Hematopoietic multipotent progenitor cell (in vitro differentiated cells): ENCODE measurements at places on chromosomes 3 and 15. TPM values are rescaled to one million over a fixed set of nuclear protein-coding genes. Genes with fewer than 3 reads are reported as not detected.

Gene FILIP1L
- total RNA-seq = 0.81 TPM

Gene FAM43A
- total RNA-seq = 15.9 TPM

Gene MESP2
- under 0.01 TPM for total RNA-seq

Gene ATP13A4
- total RNA-seq = 0.27 TPM

Gene ERC2
- 0.54 TPM for total RNA-seq

Gene PSMA4
- 95.1 TPM for total RNA-seq

Gene MLF1
- total RNA-seq = 2.4 TPM

Gene SLC28A1
- total RNA-seq = not detected

Gene C3orf22
- not detected for total RNA-seq

Gene SLC2A2
- total RNA-seq = not detected

Gene SIDT1
- total RNA-seq = 15.1 TPM

Gene AMIGO3
- total RNA-seq = 17.5 TPM

DNA sequence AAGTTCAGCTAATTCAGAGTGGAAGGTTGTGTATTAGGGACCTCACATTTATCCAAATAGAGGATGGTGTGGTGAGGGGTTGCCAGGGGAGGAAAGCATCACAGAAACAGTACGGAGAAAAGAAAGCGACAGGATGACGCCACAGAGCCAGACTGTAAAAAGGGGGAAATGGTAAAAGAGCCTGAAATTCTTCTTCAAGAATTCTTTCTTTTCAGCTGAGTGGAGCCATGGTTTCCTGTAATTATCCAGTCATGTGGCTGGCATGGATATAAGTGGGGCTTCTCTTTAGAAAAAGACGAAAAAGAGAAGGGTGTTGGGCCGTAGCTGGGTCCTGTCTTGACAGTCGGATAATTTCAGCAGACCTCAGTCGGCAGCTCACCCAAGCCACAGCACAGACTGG is 24.5 kb upstream of the PSMD6 start:
- DNase-seq = no peak

DNA sequence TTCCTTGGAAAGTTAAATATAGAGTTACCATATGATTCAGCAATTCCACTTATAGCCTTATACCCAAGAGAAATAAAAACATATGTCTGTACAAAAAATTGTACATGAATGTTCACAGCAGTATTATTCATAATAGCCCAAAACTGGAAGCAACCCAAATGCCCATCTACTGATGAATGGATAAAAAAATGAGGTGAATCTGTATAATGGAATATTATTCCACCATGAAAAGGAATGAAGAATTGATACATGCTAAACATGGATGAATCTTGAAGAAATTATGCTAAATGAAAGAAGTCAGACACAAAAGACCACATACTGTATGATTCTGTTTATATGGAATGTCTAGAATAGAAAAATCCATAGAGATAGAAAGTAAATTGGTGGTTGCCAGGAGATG is 61.4 kb downstream of the TTC23 start:
- no peak for DNase-seq

DNA sequence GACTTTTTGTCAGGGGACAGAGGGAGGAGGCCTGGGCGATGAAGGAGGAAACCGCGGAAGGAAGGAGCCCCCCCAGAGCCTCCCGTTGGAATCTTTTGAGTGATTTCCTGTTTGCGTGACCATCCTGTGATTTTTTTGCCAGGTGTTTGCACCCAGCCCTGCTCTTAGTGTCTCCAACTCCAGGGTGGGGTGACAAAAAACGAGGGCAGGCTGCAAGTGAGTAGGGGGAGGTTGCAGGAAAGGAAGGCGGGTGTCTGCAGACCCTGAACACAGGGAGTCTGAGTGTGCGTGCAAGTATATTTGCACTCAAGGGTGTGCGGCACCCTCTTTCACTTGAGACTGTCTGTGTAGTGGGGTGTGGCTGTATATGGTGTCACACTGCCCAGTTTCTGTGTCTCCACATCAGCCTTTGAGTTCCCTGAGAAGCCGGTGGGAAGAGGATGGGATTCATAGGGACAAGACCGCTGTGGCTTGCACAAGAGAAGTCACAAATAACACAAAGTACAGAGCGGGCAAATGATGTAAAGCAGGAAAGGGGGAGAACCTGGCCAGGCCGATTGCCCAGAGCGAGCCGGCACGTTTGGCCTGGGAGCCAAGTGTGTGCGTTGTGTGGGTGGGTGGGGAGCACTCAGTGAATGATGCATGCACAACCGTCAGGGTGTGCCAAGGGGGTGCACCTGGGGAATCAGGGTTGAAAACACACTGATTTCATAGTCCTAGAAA is 6.6 kb downstream of the ISLR2 start:
- DNase-seq = no peak

GRCh38 chr3:133520286-133520685 is 53.2 kb upstream of the CDV3 start:
- no peak for DNase-seq

GRCh38 chr3:51591231-51591630 is 52.7 kb downstream of the RAD54L2 start:
- no peak for DNase-seq

- no peak for DNase-seq
These were observed 41.8 kb upstream of the CCNL1 start for GRCh38 chr3:157201648-157202278.

GRCh38 chr3:84961521-84962255 is 2.9 kb downstream of the CADM2 start:
- DNase-seq = no peak

GRCh38 chr3:116000311-116000710 is 377.0 kb downstream of the GAP43 start:
- no peak for DNase-seq

DNA sequence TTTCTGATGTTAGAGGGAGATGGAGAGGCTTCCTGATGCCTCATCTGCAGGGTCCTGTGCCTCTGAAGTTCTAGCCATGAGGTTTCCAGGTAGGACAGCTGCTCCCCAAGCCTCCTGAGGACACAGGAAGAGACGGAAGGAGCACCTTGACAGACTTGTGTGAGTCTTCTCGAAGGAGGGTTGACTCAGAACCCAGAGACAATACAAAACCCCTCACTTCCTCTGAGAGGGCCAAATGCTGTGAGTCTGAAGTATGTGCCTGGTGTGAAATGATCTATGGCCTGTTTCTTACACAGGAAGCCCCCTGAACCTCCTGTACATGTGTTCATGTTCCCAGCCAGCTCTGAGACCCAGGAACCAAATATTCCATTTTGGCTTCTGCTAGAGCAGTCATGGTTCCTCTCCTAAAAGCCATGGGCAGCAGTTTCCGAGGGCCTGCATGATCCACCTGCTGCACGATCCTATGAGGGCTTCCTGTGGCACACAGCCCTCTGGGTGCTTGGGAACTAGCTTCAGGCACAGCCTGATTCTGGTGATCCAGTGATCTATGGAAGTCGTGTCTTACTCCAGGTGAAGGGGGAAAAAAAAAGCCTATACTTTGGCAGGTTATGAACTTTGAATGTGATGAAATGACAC is 62.2 kb downstream of the AAGAB start:
- no peak for DNase-seq

GRCh38 chr3:38111201-38111600 is 25.7 kb downstream of the ACAA1 start:
- no peak for DNase-seq

DNA sequence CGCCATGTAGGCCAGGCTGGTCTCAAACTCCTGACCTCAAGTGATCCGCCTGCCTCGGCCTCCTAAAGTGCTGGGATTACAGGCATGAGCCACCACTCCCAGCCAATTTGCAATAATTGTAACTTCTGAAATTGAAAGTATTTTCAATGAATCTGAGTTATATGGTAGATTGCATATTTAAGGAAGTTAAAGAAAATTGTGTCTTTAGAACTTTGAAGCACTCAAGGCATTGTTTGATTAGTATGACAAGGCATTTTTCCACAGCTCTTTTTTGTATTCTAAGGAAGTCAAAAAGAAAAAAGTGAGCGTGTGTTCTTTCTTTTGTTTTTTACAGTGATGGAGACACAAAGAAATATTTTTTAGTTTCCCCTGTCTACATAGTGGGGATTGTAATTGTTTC is 15.7 kb upstream of the RPLP1 start:
- no peak for DNase-seq

DNA sequence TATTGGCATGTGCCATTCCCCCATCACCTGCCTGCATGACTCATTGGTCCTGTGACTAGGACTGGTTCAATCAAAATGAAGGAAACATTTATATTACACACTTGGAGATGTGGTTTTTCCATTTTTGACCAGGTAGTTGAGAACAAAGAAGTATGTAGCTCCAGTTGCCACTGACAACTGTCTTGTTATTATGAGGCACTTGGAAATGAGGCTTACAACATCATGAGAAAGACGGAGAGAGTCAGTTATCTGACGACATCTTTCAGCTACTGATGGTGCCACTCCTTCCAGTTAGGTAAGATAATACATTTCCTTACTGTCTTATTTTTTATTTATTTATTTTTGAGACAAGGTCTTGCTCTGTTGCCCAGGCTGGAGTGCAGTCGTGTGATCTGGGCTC is 21.8 kb upstream of the PROK2 start:
- no peak for DNase-seq

GRCh38 chr15:40100123-40100946 is 8.3 kb downstream of the BMF start:
- no peak for DNase-seq

- DNase-seq = no peak
These were observed 152.3 kb downstream of the SMAD6 start for GRCh38 chr15:66854012-66854965.

GRCh38 chr3:99833617-99834205 is 16.0 kb downstream of the CMSS1 start:
- DNase-seq = no peak

- no peak for DNase-seq
These were observed 2.1 kb upstream of the GNB5 start for GRCh38 chr15:52193321-52193720.

DNA sequence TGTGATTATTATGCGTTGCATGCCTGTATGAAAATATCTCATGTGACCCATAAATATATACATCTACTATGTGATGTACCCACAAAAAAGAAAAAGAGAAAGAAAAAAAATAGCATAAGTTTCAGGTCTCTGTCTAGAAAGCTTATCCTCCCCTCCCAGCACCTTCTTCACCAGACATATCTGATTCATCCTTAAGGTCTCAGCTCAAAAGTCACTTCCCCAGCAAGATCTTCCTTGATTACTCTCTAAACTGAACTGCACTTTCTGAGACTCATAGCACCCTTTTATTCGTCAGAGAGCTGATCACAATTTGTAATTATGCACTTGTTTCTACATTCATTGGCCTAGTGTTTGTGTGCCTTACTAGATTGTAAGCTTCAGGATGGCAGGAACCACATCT is 11.1 kb upstream of the PTPN9 start:
- DNase-seq = no peak

DNA sequence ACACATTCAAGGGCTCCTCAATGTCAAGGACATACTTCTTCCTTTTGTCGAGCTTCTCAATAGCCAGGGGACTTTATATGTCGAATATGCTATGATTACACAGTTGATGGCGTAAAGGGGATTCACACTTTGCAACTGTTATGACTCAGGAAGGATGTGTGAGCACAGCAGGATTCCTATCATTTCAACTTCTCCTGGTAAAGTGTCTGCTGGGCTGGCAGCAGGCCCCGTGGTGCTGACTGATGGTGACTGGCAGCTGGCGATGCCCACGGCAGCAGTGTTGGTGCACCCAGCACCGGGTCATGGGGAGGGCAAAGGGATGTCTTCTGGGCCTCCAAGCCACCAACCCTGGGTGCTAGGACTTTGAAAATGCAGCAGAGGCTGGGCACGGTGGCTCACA is 44.8 kb upstream of the GNB5 start:
- DNase-seq = no peak

DNA sequence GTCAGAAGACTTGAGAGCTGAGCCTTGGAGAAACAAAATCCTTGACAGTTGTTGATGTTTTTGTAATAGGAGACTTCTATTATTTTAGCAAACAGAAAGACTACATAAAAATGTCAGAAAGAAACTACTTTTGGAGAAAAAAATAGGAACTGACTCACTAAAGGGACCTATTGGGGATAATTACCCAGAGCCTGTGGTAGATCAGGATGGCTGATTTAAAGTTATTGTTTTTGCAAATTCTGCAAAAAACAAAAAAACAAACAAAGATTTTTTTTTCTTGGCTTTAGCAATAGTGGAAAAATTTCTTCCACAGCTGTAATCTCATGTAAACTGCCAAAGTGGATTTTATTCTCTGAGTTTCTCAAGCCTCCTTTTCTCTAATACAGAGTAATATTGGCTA is 101.5 kb upstream of the SATB1 start:
- DNase-seq = no peak

DNA sequence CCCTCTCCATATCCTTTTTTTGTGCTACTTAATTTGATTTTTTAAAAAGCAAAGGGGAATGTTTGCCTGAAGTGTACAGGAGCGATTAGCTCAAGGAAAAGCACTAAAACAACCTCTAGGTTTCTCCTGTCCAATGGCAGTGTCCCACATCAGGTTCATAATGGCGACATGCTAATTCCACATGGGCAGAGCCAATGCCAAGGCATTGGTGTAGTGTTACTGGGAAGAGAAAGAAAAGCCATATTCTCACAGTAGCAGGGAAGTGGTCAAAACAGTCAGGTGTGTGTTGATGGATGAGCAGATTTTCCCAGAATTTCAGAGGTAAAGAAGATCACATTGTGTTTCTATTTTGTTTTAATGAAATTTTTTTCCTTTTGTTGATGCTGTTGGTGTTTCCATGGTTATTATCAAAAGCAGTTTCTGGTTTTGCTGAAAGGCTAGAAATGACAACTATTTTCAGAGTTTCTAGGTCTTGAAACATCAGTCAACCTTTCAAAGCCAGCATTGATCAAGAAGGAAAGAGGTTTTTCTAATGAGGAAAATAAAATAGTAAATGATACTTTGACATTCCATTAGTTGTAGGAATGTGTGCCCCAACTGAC is 65.2 kb downstream of the FNDC3B start:
- DNase-seq = peak; percentile 22

DNA sequence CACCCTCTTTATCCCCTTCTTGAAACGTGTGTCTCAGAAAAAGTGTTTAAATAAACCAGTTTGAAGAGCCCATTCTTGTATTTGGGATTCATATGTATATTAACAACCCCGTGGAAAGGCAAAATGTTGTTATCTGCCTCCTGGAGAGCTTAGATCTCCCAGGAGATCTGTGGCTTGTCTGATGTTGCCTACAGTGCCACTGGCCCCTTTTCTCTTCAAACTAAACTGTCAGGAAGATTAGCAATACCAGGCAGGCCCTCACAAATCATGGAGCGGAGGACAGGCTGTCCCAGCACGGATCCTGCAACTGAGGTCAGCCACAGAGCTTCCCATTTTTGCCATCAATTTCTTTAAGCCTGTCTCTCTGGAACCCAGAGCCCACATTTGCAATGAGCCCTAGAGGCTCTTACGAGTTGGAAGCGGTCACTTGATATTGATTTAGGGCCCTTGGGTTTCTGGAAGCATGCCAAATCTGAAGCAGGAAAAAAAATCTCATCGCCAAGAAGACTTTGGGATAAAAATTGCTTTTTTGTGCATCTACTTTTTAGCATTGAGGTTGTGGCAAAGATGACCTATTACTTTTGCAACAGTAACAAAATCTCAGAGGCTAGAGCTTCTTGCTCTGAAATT is 234.1 kb downstream of the OPA1 start:
- no peak for DNase-seq
